ENCODE measurements at places on chromosomes 12 and 14. TPM values are rescaled to one million over a fixed set of nuclear protein-coding genes. Genes with fewer than 3 reads are reported as not detected.

Gene GLIPR1L1
- total RNA-seq, result not detected

Gene SERPINA1
- total RNA-seq, result 2.1 TPM

Gene TTLL5
- total RNA-seq, result 26.6 TPM

Gene CLEC4C
- total RNA-seq, result not detected

Gene PNMA1
- total RNA-seq, result 60.6 TPM

Gene SYNE3
- 14.5 TPM for total RNA-seq

Gene CARMIL3
- not detected for total RNA-seq

Gene GPR84
- not detected for total RNA-seq

Gene KRT78
- 0.33 TPM for total RNA-seq

Gene DIO2
- total RNA-seq, result 28.2 TPM

Gene SRRM4
- total RNA-seq, result not detected

Gene RAD9B
- total RNA-seq, result 2.2 TPM

Gene C12orf60
- total RNA-seq, result 0.66 TPM

Gene NGB
- 4.6 TPM for total RNA-seq

Gene FMNL3
- 9.6 TPM for total RNA-seq

Gene MTRFR
- total RNA-seq, result 8.8 TPM

Gene JPH4
- total RNA-seq, result 2.8 TPM

Gene ENDOU
- not detected for total RNA-seq

Gene KRT84
- total RNA-seq, result not detected

Gene SPTB
- total RNA-seq, result 0.83 TPM

Gene TAS2R50
- 1.4 TPM for total RNA-seq

Gene SRGAP1
- total RNA-seq, result 17.5 TPM

Gene POTEM
- total RNA-seq, result not detected

Gene CFAP251
- 1.9 TPM for total RNA-seq

Gene KRT76
- total RNA-seq, result not detected

Gene NUP37
- total RNA-seq, result 23.3 TPM

Gene METTL25
- 15.2 TPM for total RNA-seq

Gene DNAH10
- total RNA-seq, result not detected

Gene TAS2R46
- 1.1 TPM for total RNA-seq

Gene ANKRD9
- 45.6 TPM for total RNA-seq

Gene ARPC3
- total RNA-seq, result 227 TPM

Gene ARHGAP9
- 6.0 TPM for total RNA-seq

Gene PMEL
- total RNA-seq, result not detected

Gene ALDH6A1
- total RNA-seq, result 81.8 TPM

Gene DDX47
- total RNA-seq, result 54.2 TPM

Gene MYRFL
- total RNA-seq, result not detected

Data from esophagus muscularis mucosa (tissue), 4 donors.